Activated CD4-positive, alpha-beta T cell treated with anti-CD3 and anti-CD28 coated beads, Interleukin-10, Interleukin-2, amounts not matched to agents 100 ng/mL and 50 ng/mL, durations not matched to agents 16 hours and 8 hours (primary cell): ENCODE measurements at places on chromosomes 4 and X.

GRCh38 chr4:79454656-79455055, 46.6 kb upstream of the GK2 start:
- no peak for DNase-seq

- peak; percentile 50 for DNase-seq
These were observed 137.2 kb downstream of the FNIP2 start for GRCh38 chr4:158906073-158906472.

DNA sequence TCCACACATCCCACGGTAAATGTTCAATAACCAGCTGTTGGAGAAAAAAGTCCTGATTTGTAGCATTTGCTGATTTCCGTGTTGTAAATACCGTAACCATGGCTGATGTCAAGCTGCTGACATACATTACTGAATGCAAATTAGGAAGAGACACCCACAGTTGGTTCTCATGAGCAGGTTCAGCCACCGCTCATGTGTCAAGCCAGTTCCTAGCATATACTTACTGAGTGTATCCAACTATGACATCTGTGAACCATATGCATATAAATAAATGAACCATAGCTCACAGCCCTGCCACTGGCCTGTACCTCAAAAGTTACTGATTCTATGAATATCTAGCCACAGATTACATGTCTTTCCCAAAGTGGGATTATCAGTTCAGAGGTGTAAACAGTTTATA, 29.5 kb downstream of the FHDC1 start:
- DNase-seq, result no peak

DNA sequence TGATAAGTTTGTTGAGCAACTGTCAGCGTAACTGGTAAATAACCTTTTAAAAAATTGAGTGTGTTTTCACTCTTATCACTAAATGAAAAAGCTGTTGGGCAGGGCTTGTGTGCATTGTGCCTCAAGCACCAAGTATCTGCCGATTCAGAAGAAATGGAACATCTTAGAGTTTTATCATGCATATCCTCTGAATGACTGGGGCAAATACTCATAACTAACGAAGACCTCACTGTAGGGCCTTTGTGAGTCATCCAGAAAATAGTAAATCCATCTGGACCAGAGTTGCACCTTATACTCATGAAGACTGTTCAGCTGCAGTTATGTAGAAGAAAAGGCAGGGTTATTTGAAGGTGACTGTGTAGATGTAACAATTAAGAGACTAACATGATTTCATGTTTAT, 222.1 kb downstream of the CAMK2D start:
- peak; percentile 89 for DNase-seq

- DNase-seq, result no peak
These were observed 55.2 kb downstream of the DOCK11 start for GRCh38 chrX:118550792-118551191.

GRCh38 chrX:136856551-136856950, 24.0 kb downstream of the RBMX start:
- DNase-seq, result no peak

- no peak for DNase-seq
These were observed 20.8 kb downstream of the GRSF1 start for GRCh38 chr4:70818921-70819320.

GRCh38 chrX:72086995-72087394, 44.7 kb downstream of the RTL5 start:
- DNase-seq, result no peak

DNA sequence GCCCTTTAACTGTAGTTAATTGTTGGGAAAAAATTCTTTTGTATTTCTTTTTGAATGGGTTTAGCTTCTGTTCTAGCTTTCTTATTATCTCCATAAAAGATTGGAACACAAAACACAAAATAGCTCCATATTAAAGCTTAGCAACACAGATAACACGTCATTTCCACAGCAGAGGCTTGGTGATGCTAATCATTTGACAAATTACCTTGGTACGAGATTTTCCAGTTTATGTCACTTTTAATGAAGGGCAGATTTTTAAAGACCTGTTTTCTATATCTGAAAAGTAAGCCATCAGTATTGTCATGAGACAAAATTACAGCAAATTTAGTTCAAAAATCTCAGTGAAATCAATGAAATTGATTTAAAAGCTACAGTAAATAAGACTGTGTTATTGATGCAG, 27.4 kb downstream of the FAM149A start:
- DNase-seq, result no peak

DNA sequence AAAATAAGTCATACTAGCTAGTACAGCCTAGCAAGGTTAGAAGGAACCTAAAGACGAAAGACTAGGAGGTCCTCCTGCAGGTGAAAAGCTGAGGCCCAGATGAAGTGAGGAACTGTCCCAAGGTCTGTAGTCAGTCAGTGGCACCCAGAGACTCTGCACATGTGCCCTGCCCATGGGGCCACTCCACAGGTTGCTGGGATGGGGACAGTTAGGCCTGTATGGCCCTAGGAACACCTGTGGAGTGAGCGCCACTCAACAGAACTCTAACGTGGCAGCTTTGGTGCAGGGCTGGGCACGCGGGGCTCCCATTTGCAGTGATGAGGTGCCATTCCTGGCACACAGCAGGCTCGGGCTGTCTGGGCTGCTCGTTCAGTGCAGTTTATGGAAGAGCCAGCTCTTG, 14.8 kb downstream of the ZNF185 start:
- DNase-seq, result no peak

GRCh38 chr4:26692014-26692726, 108.3 kb downstream of the TBC1D19 start:
- DNase-seq, result no peak

DNA sequence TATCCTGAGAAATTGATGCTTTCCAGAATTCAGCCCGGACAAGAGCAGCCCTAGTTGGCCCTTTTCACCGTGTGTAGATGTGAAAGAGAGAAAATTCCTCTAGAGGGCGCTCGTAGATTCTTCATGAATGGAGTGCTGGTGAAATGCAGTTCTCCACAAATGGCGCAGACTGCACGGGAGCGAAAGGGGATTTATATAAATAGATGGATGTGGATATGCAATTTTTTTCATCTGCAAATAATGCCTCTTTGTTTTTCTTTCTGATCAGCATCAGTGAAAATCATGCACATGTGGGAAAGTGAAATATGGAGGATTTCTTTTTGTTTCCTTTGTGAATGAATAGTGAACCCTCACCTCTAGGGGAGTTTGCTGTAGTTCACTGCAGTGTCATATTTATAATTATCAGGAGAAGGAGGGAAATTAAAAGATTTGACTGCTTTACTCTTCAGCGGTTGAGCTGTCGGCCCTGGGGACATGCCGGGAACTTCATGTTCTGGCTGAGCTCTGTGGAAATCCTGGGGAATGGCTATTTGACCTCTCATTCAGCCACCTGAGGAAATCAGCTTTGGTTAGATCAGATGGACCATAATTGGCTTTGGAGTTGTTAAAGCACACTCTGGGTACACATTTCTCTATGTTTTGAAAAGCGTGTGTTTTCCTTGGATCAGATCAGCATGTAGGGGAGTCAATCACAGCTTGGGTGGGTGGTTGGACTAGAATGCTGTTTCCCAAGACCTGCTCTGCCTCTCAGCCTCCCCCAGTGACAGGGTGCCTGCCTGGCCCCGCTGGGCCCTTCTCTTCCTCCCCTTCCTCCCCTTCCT, 115.0 kb upstream of the SHISA3 start:
- DNase-seq, result peak; percentile 72

GRCh38 chrX:130321550-130321949, 18.2 kb upstream of the SLC25A14 start:
- no peak for DNase-seq

GRCh38 chr4:39732728-39733127, 34.8 kb downstream of the UBE2K start:
- DNase-seq, result peak; percentile 64

DNA sequence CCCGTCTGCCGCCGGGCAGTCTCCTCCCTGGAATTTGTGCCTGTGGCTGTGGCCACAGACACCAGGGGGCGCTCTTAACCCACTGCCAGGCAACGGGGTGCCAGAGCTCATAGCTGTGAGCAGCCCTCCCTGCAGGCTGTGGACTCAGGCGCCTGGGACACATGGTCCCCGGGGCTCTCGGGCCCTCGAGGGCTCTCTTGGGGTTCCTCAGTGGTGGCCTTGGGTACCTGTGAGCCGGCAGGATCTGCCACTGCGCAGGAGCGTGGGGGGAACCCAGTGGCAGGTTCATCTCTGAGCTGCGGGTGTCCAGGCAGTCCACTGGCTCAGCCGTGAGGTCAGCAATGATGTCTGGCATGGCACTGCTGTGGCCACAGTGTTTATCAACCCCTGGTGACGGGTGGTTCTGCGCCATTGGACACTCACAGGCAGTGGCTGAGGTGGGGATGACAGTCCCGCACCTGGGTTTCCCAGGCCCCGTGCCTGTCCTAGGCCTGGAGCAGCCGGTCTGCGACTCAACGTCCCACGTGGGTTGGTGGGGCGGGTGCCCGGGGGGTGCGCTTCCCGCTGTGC, 37.2 kb downstream of the PCGF3 start:
- DNase-seq, result peak; percentile 81

GRCh38 chrX:136880003-136880451, 498 bp downstream of the RBMX start:
- DNase-seq, result peak; percentile 32

- DNase-seq, result no peak
These were observed 120.2 kb upstream of the NDST4 start for GRCh38 chr4:115233600-115233999.

- no peak for DNase-seq
These were observed 23.3 kb downstream of the ZNF280C start for GRCh38 chrX:130245441-130245840.

DNA sequence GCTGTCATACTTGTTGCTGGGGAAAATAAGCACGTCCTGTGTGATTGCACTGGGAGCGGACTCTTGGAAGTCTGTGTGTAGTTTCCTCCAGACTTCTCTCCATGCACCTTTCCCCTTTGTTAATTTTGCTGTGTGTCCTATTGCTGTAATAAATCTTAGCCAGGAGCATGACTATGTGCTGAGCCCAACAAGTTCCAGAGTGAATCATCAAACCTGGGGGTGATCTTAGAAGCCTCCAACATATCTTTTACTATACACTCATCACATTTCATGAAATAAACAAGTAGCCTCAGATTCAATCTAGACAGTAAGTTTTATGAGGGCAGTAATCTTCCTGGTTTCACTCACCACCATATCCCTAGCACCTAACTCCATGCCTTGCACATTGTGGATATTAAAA, 43.3 kb upstream of the FGF13 start:
- no peak for DNase-seq

DNA sequence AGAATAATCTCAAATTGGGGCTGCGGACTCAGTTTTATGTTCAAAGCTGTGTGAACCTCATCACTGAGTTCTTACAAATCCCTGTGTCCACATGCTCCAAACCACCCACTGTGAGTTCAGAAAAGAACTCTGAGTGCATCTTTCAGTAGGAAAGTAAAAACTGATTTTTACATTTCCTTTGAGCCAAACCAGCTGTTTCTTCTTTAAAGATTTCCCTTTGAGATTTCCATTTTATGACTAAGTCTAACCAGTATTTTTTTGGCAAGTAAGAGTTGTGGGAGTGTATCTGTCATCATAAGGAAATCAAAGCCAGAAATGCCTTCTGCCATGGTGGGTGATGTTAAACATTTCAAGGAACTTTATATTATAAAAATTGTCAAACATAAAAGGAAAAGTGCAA, 100.0 kb downstream of the TET2 start:
- no peak for DNase-seq
